Epithelial cell of prostate (primary cell): ENCODE measurements at places on chromosomes 6 and 20.

DNA sequence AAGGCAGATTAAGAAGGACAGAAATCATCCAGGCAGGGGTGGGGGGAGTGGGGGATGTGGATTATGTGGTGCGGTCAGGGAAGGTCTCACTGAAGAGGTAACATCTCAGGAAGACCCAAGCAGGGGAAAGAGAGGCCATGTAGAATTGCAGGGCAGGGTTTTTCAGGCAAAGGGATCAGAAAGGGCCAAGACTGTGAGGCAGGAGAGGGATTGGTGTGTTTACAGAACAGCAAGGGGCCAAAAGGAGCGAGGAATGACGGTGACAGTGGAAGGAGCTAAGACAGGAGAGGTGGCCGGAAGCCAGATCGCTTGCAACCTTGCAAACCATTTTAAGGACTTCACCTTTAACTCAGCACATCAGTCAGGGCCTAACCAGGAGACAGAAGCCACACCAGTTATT lies 535.4 kb upstream of the JARID2 start:
- DNase-seq = no peak

GRCh38 chr20:1182106-1182505 lies 2.7 kb downstream of the TMEM74B start:
- DNase-seq = no peak

GRCh38 chr6:90413867-90414266 lies 117.2 kb upstream of the BACH2 start:
- no peak for DNase-seq

GRCh38 chr6:110664933-110665332 lies 150.3 kb downstream of the CDK19 start:
- DNase-seq = no peak

DNA sequence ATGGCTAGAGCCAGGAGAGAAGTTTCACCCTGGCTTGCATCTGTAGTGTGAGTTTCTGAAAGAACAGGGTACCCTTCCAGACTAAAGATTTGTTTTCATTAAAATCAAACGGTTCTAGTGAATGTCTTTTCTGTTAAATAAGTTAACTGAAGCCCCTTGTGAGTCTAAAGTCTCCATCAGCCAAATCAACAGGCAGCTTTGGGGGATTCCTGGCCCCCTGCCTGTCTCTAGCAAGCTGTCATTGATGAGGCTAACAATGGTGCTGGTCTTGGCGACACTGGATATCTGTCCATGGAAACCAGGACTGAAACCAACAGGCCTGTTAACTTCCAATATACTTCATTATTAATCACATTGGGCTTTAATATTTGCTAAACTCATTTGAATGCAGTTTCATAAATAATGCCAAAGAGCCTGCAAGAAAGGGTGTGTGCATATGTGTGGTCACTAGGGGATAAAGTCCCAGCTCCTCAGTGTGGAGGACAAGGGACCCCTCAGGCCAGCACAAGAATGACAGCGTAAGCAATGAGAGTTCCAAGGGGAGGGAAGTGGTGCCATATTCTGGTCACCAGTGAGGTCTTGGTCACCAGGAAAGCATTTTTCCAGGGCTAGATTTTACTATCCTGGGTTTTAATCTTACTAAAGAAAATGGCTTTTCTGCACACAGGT lies 9.1 kb upstream of the RNF182 start:
- no peak for DNase-seq

GRCh38 chr6:38266921-38267354 lies 372.8 kb downstream of the BTBD9 start:
- DNase-seq = no peak
